CD4-positive, alpha-beta T cell treated with Interleukin-21 for 1 hour (primary cell): ENCODE measurements at places on chromosomes 7 and 10.

DNA sequence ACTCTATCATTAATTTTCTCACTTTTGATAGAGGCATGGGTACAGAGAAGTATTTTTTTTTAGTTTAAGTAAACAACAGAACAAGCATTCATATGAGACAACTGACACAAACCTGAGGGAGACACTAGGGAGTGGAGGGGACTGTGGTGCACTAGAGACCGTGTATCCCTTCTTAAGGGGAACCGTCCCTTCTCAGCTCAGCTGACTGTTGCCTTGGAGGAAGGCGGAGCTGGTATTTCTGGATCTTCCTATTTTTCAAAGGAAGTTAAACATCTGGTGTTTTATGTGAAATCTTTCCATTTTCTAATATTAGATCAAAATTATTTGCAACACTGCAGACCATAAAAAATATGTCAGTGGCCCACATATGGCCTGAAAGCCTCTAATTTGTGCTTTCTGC lies 113.6 kb upstream of the MACROH2A2 start:
- no peak for DNase-seq

GRCh38 chr7:137343281-137343841 lies at the start of gene PTN:
TSS of gene PTN (minus strand) at chr7:137343733. CDS start at chr7:137254973, 88,760 bp downstream.
- no peak for DNase-seq

- peak; percentile 87 for DNase-seq
Observed at GRCh38 chr7:7566651-7567611, at the start of gene MIOS. TSS of gene MIOS (plus strand) at chr7:7566884. CDS start at chr7:7572476, 5,592 bp downstream.

DNA sequence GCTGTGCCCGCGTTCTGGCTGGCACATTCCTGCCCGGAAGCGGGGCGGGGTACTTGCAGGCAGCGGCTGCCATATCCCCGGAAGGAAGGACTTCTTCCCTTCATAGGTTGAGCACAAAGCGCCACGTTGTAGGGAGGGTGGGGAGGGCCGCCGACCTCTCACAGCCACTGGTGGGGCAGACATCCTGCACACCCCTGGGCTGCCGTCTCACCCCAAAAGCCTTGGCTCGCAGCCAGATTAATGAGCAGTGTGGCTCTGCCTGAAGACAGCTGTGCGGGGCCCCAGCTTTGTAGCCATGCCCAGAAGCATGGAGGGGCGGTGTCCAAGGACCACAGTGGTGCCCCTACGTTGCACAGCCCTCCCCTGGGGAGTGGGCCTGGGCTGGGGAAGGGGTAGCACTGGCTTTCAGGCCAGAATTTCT lies 54.3 kb upstream of the DPYSL4 start:
- no peak for DNase-seq

- no peak for DNase-seq
Observed at GRCh38 chr10:28135258-28135657, 136.4 kb upstream of the ODAD2 start.

DNA sequence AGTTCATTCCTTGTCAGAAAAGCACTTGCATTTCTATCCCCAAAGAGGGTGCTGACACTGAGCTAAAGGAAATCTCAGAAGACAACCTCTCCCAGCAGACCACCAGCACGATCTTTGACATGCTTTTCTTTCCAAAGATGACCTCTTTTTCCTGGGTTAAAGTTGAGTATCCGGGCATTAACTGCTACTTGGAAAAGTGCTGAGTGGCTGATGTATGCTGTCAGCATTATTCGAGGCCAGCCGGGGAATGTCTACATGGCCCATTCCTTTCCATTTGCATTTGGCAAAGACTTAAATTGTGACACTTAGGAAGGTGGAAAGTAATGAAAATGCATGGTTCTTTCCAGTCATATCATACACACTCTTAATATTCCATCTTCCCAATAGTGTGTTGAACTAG lies 90.6 kb upstream of the SKAP2 start:
- DNase-seq, result no peak

DNA sequence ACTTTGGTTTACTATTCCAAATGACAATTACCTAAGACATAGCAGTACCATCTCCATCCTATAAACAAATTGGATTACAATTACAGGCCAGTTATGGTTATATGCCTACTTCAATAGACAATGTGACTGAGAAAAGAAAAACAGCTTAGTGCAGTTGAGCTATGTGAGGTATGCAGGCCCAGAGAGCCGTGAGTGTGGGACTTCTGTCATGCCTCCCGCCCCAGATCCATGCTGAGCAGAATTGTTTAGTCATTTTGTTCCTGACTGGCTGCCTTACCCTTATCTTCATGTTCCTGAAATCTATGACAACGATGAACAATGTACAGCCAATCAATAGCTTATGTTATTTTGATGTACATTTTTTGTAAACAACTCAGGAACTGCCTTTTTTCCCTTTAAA lies 21.7 kb downstream of the LARP4B start:
- no peak for DNase-seq

GRCh38 chr7:152869677-152870051 lies 110.1 kb downstream of the ACTR3B start:
- DNase-seq, result no peak

DNA sequence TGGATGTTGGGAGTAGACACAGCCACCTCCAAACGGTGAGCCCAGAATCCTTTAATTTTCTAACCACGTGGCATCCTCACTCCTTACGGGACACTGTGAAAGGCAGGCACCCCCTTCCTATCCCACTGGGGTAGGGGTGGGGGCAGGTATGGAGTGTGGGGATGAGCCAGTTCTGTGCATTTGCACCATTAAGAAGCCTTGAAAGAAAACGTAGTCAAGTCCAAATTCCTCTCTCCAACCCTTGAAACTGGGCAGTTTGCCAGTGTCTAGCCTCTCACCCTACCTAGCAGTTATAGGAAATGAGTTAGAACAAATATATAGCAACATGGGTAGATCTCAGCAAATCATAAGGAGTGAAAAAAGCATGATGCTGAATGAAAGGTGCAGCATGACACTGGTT lies 92.4 kb upstream of the LEP start:
- DNase-seq, result no peak

DNA sequence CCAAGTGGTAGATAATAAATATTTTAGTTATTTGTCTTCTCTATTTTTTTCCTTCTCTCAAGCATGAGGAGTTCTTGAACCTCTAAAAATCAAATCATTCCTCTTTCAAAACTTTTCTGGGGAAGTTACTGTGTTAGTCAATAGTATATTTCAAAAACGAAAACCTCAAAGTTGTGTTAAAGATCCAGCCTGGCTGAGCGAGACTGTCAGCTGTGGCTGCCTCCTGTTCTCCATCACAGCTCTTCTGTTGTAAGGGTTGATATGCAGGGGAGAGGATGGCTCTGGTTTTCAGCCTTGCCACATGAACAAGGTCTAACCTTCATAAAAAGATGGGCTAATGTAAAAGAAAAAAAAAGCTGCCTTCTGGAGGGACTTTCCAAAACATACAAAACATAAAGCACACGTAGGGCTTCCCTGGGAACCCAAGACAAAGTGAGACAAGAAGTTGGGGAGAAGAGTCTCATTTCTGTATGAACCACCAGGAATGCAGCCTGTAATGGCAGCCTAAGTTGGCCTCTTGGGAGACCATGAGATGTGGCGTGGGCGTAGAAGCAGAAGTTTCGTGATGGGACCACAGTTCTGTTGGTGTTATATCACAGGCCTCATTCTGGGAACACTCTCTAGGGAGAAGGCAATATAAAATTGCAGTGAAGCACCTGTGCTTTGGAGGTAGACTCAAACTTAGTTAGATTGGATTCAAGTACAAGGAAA lies 77.9 kb upstream of the FHIP2A start:
- no peak for DNase-seq

- no peak for DNase-seq
Observed at GRCh38 chr10:91033324-91033950, 112.5 kb upstream of the ANKRD1 start.

DNA sequence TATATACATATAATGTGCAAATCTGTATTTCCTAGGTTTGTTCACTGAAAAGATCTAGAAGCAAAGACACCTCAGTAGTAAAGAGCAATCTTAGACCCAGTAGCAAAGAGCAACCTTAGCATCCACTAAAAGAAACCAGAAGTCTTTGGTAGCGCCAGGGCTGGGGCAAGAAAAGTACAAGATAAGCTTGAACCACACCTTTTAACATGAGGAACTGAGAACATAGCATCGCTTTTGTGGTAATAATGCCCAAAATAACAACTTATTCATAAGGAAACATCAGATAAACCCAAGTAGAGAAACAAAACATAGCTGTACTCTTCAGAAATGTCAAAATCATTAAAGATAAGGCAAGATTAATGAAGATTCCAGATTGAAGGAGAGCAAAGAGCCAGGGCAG lies 173.4 kb downstream of the IMMP2L start:
- no peak for DNase-seq

DNA sequence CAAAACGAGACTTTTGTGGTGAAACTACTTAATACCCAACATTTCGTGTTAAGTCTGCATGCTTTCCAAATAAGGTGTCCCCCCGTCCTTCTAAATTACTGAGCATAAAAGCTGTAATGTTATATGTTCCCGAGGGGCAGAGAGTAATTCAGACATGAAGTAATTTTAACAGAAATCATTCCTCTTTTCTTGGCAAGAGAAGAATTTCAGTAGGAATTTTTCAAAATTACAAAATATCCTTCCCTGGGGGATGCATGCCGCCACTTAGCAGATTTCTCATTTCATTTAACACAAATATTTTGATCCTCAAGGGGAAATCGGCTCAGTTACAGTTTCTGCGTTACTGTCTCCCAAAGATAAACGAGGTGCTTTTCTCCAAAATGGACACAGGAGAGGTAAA lies 213.2 kb upstream of the RHOBTB1 start:
- no peak for DNase-seq

GRCh38 chr10:132580143-132580542 lies 42.6 kb downstream of the INPP5A start:
- DNase-seq, result no peak

DNA sequence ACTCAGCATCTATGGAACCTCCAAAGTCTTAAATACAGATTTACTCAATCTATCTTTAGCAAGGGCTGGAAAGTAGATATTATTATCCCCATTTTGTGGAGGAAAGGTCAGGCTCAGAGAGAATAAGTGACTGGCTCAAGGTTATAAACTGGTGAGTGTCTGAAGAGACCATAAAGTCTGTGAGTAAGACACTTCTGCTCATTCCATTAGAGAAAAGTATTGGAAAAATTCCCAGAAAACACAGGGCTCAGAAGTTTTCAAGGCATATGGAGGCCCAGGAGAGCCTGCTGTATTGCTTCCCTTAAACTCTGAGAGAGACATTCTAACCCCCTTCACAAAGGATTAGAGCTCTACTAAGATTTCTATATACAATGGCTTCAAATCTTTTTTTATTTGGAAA lies 134.8 kb downstream of the PCDH15 start:
- DNase-seq, result no peak

GRCh38 chr7:6495597-6496262 lies 48.0 kb upstream of the DAGLB start:
- DNase-seq, result no peak

DNA sequence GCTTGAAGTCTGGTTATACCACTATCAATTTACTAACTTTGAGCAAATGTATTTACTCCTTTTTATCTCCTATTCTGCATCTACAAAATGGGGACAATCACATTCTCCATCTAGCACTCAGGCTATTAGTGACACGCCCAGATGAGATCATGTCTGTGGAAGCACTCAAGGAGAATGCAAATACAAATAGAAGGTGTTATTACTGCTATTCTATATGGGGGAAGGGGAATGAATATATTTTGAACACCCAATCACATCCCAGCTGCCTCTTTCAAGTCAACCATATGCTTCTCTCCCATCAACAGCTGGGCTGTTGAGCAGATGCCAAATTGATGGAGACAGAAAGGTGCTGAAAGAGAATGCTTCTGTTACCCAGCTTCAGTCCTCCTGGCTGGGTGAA lies 23.5 kb downstream of the SGMS1 start:
- no peak for DNase-seq

DNA sequence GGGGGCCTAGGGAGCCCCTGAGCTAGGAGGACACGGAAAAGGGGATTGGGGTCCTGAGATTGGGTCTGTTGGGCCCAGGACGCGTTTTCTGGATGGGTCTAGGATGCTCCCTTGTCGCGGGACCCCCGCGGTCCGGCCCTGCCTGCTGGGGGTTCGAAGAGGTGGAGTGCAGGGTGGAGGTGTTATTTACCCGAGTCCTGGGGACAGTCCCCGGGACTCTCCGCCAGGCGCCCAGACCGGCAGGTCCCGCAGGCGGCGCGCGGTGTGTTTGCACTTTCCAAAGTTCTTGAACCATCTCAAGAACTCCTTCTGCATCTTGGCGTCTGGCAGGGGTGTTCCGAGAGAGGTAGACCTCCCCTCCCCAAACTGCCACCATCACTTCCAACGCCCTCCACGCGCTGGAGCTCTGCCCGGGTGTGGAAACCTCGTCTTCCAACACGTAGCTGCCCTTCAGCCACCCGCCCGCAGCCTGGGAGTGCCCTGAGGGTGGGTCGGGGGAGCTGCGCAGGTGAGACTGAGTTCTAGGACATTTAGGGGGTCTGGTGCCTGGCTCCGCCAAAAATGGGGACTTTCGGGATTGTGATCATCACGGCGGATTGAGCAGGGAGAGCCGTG lies 569 bp downstream of the CAV1 start:
- DNase-seq, result peak; percentile 19

GRCh38 chr7:76294344-76295024 lies 8.0 kb upstream of the HSPB1 start:
- no peak for DNase-seq

DNA sequence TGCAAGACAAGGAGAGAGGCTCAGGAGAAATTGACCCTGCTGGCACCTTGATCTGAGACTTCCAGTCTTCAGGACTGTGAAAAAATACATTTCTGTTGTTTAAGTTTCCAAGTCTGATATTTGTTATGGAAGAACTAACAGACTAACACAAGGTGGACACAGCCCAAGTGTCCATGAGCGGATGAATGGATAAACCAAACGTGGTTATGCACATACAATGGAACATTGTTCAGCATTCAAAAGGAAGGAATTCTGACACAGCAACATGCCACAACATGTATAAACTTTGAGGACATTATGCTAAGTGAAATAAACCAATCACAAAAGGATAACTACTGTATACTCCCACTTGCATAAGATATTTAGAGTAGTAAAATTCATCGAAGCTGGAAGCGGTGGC lies 76.5 kb downstream of the FAM13C start:
- no peak for DNase-seq

DNA sequence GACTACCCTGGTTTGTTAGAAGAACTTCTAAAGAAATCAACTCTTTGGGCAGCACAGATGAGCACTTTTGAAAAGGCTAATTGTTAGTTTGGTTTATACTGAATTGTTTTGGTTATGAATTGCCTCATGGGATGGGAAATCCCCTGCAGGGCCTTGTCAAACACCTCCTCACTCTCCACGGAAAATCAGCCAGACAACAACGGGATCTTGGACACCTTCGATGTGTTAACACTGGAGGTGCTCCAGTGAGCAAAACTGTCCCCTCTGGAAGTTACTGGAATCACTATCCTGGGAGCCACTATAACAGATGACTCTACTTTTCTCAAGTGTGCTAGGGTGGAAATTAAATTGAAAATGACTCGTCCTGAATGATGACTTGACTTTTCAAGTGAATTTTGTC lies 38.7 kb downstream of the CDK6 start:
- DNase-seq, result no peak

GRCh38 chr7:130294314-130294713 lies 1.4 kb downstream of the CPA4 start:
- no peak for DNase-seq

GRCh38 chr10:69045441-69046300 lies 42.2 kb upstream of the SRGN start:
- peak; percentile 66 for DNase-seq

GRCh38 chr7:151310578-151310977 lies 31.0 kb upstream of the NUB1 start:
- peak; percentile 21 for DNase-seq
